ENCODE measurements at places on chromosomes 6 and 20.

DNA sequence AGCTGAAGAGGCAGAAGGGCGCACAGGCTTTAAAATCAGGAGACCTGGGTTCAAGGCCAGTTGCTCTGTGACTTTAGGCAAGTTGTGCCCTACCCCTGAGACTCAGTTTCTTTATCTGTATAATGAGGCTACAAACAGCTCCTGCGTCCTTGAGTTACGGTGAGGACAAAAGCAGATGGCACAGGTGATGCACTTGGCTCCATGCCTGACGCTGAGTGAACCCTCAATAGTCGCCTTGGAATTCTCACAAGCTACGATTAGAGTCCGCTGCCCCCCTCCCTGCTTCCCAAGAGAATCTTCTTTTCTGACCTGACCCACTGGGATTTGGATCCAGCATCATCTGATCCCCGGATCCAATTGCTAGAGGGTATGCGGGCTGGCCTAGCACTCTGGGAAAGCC lies 6.4 kb downstream of the KCNG1 start:
- DNase-seq: no peak

GRCh38 chr6:27139756-27140579 lies 107.5 kb upstream of the PRSS16 start:
- DNase-seq: peak; percentile 33

DNA sequence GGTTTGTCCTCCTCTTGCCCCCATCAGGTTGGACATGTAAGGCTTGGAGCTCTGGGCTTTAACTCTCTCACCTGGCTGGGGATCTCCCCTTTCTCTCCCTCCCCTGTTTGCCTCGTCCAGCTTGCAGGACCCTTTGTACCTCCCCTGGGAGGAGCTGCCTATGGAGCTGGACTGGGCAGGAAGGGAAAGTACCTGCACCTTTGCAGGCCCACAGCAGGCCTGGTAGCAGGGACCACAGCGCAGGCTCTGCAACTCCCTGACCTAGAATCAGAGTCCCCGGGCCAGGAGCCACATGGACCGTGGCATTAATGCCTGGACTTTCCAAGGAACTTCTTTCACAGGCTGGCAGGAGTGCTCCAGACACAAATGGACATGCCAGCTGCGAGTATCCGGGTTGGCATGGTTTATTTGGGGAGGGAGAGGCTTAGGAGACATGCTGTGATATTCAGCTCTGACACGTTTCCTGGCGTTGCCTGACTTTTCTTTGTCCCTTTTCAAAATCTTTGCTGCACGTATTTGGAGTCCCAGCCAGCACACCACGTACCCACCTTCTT lies 268.5 kb upstream of the EXOC2 start:
- DNase-seq: no peak

GRCh38 chr6:148747471-148748165 lies 788 bp downstream of the UST start:
- no peak for DNase-seq

DNA sequence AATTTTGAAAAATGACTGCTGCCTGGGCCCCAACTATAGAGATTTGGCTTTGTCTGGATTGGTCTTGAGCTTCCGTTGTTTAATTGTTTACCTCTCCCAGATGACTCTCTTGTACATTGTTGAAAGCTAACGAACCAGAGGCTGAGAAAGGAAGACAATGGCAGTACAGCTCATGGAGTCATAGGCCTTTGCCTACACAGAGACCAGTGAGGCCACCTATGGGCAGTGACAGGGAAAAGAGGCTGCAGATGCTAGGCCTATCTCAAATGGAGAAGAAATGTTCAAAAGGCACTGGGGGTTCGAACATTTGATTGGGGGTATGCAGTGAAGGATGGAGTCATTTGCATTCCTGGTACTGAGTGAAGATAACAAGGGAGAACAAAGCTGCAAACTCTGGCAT lies 29.1 kb downstream of the OPN5 start:
- DNase-seq: no peak

DNA sequence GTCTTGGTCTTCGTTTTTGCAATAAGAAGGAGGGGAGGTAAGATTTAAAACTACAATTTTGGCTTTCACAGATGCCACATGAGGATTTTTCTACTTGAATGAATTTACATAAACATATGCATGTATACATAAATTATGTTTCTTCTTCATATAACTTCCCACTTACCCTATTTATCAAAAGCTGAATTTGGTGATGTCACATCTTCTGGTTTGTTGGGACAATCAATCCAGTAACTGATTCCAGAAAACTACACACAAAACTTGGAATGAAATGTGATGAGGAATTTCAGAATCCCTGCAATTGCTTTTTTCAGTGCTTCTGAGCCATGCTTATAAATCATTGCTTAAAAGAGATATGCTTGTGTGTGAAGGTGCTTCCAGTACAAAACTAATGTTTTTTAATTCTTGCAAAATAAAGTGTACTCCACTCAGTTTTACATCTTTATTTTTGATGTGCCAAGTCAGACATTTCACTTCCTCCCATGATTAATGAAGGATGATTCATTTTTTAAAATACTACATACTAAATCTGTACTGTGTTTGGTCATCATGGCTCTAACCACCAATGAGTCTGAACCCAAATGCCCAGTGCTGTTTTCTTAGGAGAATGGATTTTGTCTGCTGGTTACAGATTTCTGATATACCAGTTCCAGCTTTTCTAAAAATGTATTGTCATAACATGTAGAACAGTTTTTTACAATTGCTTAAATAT lies 32.1 kb upstream of the RIN2 start:
- DNase-seq: peak; percentile 49
